NCI-H82 (cell line): ENCODE measurements at places on chromosomes 5 and 9.
A peak's percentile ranks its signal among the peaks of the same experiment; 100 is the strongest.

- DNase-seq, result no peak
Observed at GRCh38 chr5:148798786-148799185, 27.6 kb upstream of the ADRB2 start.

DNA sequence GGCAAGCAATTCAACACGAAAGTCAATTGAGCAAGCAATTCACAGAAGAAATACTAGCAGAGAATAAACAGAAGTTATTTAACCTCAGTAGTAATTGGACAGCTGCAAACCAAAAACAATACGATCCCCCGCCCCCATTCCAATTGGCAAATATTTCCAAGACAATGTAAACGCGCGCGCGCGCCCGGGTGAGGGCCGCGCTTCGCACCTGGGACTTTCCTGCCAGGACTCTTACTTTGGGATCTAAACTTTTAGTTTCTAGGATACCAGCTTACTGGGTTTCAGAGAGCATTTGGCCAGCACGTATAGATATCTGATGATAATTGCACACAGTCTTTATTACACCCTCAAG is 8.6 kb downstream of the RUFY1 start:
- peak; percentile 62 for DNase-seq

DNA sequence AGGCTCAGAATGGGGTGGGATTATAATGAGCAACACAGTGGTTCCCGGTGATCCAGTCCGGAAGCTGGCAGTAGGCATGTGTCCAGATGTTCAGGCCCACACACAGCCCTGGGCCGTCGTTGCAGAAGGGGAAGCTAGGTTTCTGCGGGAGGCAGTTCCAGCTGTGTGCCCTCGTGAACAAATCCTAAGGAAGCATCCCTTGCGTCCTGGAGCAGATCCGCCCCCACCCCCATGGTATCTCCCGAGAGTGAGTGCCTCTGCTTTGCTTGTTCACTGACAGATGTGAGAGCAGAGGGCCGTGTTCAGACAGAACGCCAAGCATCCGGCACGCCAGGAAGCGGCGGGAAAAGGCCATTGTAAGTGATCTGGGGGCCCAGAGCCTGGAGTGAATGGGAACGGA is 104.8 kb downstream of the PDE6A start:
- DNase-seq, result no peak

DNA sequence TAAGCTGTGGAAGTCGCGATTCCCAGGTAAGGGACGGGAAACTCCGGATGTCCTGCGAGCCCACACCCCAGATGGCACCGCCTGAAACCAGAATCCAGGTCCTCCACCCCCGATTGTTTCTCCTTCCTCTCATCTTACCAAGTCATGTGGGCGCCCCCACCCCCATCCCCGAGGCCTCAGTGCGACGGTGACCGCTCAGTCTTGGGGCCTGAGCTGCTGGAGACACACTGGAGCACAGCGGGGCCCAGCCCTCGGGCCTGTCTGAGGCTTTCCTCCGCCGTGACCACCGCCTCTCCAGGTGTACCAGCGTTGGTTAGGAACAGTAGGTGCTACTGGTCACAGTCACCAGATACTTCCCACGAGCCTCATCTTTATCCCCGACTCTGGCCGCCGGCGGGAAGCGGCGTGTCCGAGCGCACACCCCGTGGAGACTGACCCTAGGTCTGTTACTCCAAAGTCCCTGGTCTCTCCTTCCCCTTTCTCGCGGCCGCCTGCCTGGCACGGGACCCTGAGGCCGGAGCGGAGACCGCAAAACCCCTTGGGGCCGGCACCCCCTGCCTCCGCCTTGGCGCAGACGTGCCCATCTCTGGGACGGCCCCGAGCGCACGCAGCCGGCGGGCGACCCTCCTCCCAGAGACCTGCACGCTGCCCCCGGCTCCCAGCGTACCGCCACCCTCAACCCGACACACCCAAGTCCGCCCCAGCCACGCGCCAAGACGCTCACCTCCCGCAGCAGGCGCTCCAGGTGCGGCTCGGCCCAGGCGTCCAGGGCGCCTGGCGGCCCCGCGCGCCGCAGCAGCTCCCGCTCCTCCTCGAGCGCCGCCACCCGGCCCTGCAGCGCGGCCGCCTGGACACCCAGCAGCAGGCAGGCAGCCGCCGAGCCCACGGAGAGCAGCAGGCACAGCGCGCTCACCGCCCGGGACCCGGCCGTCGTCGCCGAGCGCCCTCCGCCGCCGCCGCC is 733 bp downstream of the COL23A1 start:
- peak; percentile 58 for DNase-seq

- no peak for DNase-seq
Observed at GRCh38 chr5:151750121-151750520, 8.3 kb downstream of the ATOX1 start.
